ENCODE measurements at places on chromosomes 6 and 20. TPM values are rescaled to one million over a fixed set of nuclear protein-coding genes. Genes with fewer than 3 reads are reported as not detected.
A peak's percentile ranks its signal among the peaks of the same experiment; 100 is the strongest.

USP49 gene
- total RNA-seq = 1.8 TPM

HUS1B gene
- total RNA-seq = 0.77 TPM

CLIC5 gene
- not detected for total RNA-seq

OR12D3 gene
- total RNA-seq = not detected

DNA sequence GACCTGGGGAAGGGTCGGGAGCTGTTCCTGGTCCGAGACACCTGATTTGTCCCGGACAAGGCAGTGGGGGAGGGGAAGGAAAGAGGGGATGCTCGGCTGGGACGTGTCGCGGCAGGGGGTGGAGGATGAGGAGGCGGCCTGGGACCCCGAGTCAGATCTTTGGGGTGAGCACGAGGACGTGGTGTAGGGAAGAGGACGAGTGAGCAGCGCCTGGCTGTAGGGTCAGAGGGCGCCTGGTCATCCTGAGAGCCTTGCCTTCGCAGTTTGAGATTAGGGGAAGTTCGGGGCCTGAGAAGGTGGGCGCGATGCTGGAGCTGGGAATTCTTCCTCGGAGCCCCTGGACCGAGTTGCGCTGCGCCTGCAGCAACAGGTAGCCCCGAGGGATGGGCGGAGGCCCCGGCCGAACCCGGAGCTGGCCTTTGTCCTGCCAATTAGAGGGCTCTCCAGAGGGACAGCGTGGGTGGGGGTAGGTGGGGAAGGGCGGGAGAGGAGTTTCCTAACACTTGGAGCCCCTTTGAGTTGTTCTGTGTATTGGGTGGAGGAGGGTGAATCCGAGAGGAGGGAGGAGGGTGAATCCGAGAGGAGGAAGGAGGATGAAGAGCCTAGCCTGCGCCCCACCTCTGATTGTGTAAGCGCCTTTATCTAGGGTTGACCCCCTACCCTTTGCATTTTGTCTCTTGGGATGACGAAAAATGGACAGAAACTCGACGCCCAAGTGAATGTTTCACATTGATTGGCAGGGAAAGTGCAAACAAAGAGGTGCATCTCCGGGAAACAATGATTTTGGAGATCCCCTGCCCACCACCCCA is 72.0 kb downstream of the SOX4 start:
- no peak for DNase-seq

SYCP2 gene
- total RNA-seq = 0.51 TPM

- no peak for DNase-seq
Measured at GRCh38 chr20:11271319-11271718, 597.5 kb upstream of the JAG1 start.

DNA sequence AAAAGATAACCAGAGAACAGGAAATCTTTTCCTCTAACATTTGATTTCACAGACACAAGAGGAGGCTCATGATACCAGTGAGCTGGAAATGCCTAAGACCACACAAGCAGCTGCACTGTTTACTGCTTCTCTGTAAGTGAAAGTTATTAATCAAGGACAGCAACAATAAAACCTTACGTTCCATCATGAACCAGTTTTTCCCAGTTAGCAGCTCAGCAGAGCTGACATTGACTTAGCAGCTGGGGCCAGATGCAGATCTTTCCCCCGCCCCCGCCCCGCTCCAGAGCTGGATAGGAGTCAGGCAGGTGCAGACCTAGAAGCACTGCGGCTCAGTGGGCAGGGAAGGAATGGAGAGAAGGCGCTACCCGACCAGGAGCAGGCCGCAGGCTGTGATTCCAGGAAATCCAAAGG is 275.2 kb downstream of the GMDS start:
- peak; percentile 54 for DNase-seq

FAM83D gene
- total RNA-seq = 21.3 TPM

DNA sequence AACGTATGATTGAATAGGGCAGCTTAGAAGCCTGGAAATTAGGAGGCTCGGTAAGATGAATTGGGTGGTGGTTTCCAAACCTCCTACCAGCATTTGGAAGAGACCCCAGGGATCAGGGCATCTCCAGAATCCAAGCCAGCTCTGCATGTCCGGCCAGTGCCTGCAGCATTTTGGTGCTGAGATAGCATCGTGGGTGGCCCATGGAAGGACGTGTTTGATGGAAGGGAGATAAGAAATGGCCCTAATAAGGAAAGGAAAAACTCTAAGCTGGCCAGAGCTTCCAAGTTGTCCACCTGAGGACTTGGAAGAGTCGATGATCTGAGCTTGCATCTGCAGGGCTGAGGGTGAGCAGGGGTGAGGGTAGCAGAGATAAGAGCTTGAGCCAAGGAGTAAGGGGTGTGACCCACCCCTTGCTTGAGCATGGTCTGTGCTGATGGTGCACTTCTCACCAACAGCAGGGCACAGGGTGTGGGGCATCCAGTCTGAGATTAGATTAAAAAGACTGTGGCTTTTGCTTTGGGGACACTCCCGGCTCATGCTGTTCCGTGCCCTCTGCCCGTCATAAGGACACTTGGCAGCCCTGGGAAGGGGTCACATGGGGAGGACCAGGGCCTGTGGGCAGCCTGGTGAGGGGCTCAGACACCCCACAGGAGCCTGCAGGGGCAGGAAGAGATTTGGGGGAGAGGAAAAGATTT is 213.2 kb downstream of the ERMARD start:
- DNase-seq = no peak

- no peak for DNase-seq
Measured at GRCh38 chr6:132598473-132598872, 8.9 kb upstream of the TAAR5 start.

GLP1R gene
- total RNA-seq = not detected

DNA sequence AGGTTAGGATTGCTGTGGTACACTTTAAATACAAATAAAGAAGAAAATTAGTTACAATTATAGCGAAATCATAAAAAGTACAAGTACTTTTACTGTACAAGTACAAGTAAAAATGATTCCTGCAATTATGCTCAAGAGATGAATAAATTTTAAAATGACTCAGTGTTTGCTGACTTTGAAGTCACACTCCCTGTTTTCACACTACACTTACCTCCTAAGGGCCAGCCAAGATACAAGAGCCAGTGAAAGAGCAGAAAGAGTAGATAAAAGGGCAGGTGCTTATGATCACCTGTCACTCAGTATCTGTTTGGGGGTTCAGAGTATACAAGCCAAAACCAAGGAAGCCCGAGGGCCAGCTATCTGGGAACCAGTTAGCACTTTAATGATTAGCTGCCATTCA is 41.0 kb upstream of the COL21A1 start:
- DNase-seq = no peak

DNA sequence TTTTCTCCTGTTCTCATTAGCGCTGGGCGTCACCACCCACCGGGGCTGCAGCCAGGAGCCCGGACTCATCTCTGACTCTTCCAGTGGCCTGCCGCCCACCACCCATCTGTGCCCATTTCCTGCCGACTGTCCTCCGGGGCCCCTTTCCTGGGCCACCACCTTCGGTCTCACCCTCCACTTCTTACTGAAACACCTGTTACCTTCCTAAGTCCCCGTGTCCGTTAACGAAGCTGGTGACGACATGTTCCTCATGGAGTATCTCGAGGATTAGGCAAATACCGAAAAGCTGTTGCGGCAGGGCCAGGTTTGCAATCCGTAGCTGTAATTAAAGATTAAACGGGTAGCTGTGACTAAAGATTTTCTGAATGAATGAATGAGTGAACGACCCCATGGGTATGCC is 80.2 kb downstream of the SRC start:
- DNase-seq = no peak

- DNase-seq = no peak
Measured at GRCh38 chr6:85798931-85799652, 156.4 kb upstream of the SYNCRIP start.

DNA sequence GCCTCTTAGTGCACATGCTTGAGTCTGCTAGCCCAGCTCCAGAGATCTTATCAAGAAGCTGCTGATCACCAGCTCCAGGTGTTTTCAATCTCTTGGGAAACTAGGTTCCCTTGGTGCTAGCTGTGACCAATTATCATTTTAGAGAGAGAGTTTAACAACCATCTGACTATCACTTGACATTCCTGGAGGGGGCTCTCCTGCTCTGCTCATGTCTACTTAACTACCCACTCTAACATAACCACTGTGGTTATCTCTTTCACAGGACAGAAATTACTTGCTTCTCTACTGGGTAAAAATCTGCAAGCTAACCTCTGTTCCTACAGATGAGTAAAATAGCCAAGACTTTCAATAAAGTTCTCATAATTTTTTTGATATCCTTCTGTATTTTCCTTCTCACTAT is 823.4 kb upstream of the GJE1 start:
- no peak for DNase-seq

GRCh38 chr6:32764048-32764447 is 716 bp upstream of the HLA-DQB2 start:
- no peak for DNase-seq

DNA sequence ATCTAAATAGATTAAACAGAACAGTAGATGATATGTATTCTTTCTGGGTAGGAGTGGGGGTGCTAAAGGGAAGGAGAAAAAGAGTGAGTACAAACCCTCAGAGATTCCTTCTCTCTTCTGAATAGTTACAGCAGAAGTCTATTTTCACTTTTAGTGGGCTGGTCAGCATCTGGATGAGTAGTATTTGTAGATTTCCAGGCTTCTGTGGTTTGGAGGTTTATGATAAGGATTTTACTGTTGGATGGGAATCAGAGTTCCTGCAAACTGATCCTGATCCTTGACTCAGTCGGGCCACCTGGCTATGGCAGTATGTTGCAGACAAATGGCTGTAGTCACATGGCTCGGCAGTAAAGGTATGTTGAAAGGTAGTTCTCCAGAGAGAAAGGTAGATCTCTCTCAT is 84.3 kb upstream of the IFNGR1 start:
- peak; percentile 50 for DNase-seq

DNA sequence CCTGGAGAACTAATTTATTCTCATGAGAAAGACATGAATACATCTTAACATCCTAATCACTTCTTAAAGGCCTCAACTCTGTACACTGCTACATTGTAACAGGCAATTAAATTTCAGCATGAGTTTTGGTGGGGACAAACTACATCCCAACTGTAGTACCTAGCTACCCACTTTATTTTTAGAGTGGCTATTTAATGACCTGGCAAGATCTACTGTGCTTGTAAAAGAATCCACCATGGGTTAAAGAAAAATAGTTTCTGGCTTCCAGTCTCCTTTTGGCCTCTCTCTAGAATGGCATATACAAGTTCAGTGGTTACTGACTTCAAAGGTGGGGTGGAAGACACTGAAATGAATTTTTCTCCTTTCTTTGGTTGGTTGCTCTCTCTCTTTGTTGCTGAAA is 193.9 kb downstream of the ESR1 start:
- DNase-seq = no peak

FAM162B gene
- total RNA-seq = 13.1 TPM

DNA sequence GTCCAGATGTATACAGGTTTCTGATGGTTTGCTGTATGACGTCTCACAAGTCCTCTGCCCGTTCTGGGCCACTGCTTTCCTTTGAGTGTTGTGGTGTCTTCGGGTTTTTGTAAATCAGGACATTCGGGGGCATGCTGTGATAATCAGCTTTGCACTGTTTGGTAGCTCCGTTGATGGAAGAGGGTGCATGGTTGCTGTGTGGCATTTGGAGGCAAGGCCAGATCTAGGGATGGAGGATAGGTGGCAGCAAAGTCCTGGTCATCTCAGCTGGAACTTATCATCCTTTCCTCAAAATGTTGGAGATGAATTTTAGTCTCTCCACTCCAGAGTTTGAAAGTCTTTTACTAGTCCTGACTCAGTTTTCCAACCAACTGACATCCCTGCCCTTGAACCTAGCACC is 91.0 kb downstream of the SCP2D1 start:
- DNase-seq = no peak

DNA sequence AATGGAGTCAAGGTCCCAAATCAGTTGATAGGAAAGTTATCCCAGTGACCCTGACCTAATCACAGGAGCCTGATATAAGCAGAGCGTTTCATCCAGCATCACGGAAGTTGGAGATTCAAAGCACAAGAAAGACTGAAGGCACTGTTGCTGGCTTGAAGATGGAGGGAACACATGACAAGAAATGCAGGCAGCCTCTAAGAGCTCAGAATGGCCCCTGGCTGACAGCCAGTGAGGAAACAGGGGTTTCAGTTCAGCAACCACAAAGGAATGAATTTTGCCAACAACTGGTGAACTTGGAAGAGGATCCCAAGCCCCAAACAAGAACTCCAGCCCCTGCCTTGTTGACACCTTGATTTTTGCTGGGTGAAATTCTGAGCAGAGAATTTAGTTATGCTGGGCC is 778.5 kb downstream of the MAFB start:
- no peak for DNase-seq

- no peak for DNase-seq
Measured at GRCh38 chr6:34259529-34260069, 10.8 kb upstream of the SMIM29 start.

GRCh38 chr6:163605385-163606097 is 191.0 kb downstream of the QKI start:
- DNase-seq = no peak

DNA sequence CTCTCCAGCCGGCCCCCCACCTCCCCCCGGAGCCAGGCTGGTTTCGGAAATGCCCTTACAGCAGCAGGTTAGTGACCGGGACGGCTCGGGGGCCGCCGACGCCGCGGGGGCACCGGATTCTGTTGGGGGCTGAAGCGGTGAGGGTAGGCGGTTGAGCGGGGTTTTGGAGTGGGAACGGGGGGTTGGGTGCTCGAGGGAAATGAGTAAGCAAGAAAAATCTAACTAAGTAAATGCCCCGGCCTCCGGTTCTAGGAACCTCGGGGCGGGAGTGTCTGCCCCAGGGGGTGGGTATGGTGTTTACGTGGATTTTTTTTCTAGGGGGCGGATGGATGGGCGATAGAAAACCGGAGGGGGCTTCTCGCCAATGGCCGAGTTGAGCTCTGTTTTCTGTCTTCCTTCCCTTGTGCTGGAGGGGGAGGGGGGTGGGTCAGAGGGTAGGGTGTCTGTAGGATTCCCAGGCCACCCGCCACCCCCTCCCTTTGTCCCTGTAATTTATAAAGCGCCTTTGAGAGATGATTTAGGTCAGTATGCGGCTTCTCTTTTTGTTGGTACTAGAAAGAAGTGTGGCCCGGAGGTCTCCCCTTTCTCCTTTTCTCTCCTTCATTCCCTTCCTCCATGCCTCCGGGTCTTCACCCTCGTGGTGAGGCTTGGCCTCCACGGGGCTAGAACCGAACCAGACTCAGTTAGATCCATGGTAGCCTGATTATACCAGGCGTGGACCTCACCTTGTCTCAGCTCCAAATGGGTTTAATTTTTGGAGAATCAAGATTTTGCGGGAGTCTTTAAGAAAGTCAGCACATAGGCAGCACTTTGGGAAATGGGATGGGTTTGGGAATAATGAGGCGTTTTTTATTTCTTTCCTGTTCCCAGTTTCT is 2.3 kb downstream of the E2F3 start:
- peak; percentile 44 for DNase-seq

DNA sequence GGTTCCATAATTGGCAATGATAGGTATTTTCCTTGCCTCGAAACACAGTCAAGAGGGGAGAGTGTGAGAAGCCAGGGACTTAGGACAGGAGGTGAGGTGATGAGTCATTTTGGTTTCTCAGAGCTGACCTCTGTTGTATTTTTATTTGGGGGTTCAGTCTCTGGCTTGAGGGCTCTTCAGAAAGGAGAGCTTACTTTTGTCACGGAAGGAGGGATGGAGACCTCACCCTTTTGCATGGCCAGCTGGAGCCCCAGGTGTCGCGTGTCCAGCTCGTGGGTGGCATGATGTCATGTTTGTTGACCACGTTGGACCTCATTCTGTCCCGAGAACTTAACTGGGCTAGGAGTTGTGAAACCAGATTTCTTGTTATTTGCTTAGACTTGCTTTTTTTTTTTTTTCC is 293.9 kb downstream of the QKI start:
- no peak for DNase-seq

GRCh38 chr20:3889489-3890397 is 556 bp downstream of the PANK2 start:
- DNase-seq = no peak
